ENCODE measurements at places on chromosomes 13 and 19. TPM values are rescaled to one million over a fixed set of nuclear protein-coding genes. Genes with fewer than 3 reads are reported as not detected.

The ZIC2 gene
- polyA plus RNA-seq: 0.08 TPM

The FAM216B gene
- polyA plus RNA-seq: not detected

The PSG3 gene
- polyA plus RNA-seq: 0.53 TPM

The IRGC gene
- polyA plus RNA-seq: not detected

The RGS9BP gene
- polyA plus RNA-seq: 0.43 TPM

The CEACAM1 gene
- polyA plus RNA-seq: 11.8 TPM

The MISP gene
- polyA plus RNA-seq: 7.9 TPM

The KLK4 gene
- 0.05 TPM for polyA plus RNA-seq

The PSG11 gene
- not detected for polyA plus RNA-seq

The FFAR3 gene
- polyA plus RNA-seq: 0.10 TPM

The GFY gene
- polyA plus RNA-seq: not detected
